Immature natural killer cell (primary cell): ENCODE measurements at places on chromosomes 5 and 9.

- H3K4me3 ChIP-seq = no peak overlapping the region
- no peak overlapping the region for H3K27ac ChIP-seq
- no peaks in the 10 kb centered on the region for H3K4me1 ChIP-seq
- peaks cover under 1% of the 10 kb centered on the region for H3K36me3 ChIP-seq
- DNase-seq = no peak
Observed at GRCh38 chr9:123411191-123411590, 55.2 kb downstream of the CRB2 start.

DNA sequence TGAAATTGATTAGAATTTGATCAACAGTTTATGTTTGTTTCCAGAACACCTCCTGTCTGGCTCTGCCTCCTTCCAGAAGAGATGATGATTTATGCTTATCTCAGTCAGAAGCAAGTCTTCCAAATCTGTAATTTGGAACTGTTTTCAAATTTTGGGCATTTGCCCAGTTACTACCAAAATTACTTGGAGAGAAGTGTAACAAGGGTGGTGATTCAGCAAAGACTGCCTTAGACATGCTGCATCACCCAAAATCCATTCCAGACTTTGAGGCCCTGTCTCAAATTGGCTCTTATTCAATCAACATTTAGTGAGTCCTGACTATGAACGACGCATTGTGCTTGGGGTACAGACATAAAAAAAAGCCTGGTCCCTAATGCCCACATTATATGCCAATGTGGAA is 89.4 kb downstream of the SH3TC2 start:
- peaks cover 9% of the 10 kb centered on the region for H3K27me3 ChIP-seq
- H3K4me1 ChIP-seq = no peaks in the 10 kb centered on the region
- no peak overlapping the region for H3K4me3 ChIP-seq
- no peaks in the 10 kb centered on the region for H3K36me3 ChIP-seq
- no peak overlapping the region for H3K27ac ChIP-seq

GRCh38 chr9:81521892-81522291 is 167.5 kb downstream of the TLE1 start:
- no peaks in the 10 kb centered on the region for H3K36me3 ChIP-seq
- no peak overlapping the region for H3K27ac ChIP-seq
- H3K4me3 ChIP-seq = no peak overlapping the region

GRCh38 chr5:165805756-165806155 is 2300.3 kb downstream of the MAT2B start:
- H3K27ac ChIP-seq = no peak overlapping the region
- no peaks in the 10 kb centered on the region for H3K4me1 ChIP-seq
- no peak for DNase-seq
- H3K4me3 ChIP-seq = no peak overlapping the region
- H3K27me3 ChIP-seq = no peaks in the 10 kb centered on the region

DNA sequence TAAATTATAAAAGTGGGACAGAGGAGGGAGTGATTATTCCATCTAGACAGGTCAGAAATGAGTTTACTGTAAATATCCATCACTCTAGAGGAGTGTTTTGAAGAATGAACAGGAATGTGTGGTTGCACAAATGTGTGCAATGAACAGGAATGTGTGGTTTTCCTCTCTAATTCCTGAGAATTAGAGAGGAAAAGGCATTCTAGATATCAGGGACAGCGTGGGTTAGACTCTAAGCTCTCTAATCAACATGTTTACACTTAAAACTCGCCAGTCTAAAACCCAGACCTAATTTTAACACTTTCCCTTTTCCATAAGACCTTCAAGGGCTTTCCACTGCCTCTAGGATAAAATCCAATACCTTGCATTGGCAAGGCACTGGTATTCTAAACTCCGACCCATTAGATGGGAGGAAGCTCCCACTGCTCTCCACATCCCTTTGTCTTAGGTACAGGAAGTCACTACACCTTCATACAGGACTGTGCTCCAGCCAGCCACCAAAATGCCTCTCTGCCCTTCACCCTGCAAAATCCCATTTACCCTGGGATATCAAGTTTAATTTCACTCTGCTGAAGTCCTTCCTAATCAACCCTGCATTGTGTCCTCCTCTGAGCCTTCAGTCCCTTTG is 67.9 kb downstream of the NFIB start:
- no peaks in the 10 kb centered on the region for H3K36me3 ChIP-seq
- H3K4me1 ChIP-seq = no peaks in the 10 kb centered on the region
- H3K27ac ChIP-seq = no peak overlapping the region
- DNase-seq = no peak

DNA sequence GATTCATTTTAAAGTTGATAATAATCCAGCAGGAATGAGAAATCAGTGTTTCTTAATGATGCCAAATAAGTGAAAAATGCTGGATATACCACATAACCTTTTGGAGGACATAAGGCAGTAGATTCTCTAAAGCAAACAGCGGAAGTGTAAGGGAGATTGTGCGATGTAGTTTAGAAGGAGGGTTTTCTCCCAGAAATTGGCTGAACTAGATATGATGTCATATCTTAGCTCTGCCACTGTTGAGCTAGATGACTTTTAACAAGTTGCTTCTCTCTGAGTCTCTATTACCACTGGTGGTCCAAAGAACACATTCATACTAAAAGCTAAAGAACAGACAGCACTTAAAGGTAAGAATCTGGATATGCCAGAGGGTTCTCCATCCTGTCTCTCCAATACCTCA is 107.0 kb downstream of the NR6A1 start:
- H3K27ac ChIP-seq = peak overlapping the region; percentile 7
- peaks cover 60% of the 10 kb centered on the region for H3K4me1 ChIP-seq
- no peaks in the 10 kb centered on the region for H3K36me3 ChIP-seq
- peak overlapping the region; percentile 87 for H3K4me3 ChIP-seq

DNA sequence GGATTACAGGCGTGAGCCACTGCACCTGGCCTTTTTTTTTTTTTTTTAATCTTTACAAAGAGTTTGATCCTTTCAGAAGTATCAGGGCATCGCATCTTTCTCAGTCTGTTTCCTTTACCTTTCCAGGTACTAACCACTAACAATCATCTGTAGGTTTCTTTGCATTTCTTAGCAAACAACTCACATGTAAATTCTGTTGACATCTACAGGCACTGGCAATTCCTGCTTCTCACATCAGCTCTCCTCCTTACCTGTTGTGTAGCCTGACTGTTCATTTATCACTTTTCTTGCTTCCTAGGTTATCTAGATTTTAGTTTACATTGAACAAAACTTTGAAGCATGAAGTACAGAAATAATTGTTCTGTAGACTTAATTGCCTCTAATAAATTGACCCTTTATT is 27.5 kb upstream of the VPS13A start:
- H3K4me3 ChIP-seq = no peak overlapping the region
- H3K36me3 ChIP-seq = no peaks in the 10 kb centered on the region
- no peak overlapping the region for H3K27ac ChIP-seq
- no peak for DNase-seq
- H3K4me1 ChIP-seq = no peaks in the 10 kb centered on the region

- H3K27ac ChIP-seq = no peak overlapping the region
- no peaks in the 10 kb centered on the region for H3K36me3 ChIP-seq
- no peak for DNase-seq
- H3K27me3 ChIP-seq = peaks cover 1% of the 10 kb centered on the region
- no peaks in the 10 kb centered on the region for H3K4me1 ChIP-seq
Observed at GRCh38 chr9:22817181-22817580, 370.6 kb downstream of the DMRTA1 start.

DNA sequence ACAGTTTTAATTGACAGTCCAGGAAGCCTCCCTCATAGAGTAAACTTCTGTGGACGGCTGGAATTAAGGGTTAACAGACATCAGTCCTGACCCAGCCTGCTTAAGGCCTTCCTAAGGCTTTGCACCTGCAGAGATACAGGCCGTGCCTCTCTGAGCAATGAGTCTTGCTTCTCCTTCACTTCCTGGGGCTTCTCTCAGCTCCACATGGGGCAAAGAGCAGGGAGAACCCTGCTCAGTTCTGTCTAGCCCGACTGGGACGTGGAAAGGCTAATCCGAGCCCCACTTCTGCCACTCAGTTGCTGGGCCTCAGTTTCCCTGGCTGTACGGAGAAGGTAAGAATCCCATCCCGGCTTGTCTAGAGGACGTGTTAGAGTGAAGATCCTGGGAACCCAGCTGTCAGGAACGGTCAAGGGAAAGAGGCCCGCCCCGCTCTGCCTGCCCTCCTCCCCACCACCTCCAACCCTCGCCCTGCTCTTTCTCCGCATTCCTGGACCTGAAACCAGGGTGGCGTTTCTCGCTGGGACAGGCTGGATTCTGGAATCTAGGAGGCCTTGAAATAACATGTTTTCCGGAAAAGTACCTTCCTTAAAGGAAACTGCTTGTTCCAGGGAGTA is 6.5 kb downstream of the SPAAR start:
- no peak for DNase-seq
- no peak overlapping the region for H3K27ac ChIP-seq
- peaks cover 6% of the 10 kb centered on the region for H3K4me1 ChIP-seq
- no peaks in the 10 kb centered on the region for H3K27me3 ChIP-seq

DNA sequence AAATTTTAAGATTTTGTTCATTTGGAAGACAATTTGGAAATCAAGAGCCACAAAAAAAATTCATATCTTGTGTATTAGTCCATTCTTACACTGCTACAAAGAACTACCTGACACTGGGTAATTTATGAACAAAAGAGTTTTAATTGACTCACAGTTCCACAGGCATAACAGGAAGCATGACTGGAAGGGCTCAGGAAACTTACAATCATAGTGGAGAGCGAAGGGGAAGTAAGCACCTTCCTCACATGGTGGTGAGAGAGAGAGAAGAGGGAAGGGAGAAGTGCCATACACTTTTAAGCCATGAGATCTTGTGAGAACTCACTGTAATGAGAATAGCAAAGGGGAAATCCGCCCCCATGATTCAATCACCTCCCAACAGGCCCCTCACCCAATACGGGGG is 274.4 kb downstream of the KCNN2 start:
- H3K4me1 ChIP-seq = no peaks in the 10 kb centered on the region
- DNase-seq = no peak
- no peaks in the 10 kb centered on the region for H3K27me3 ChIP-seq

- H3K4me1 ChIP-seq = no peaks in the 10 kb centered on the region
- H3K27me3 ChIP-seq = peaks cover 6% of the 10 kb centered on the region
- H3K4me3 ChIP-seq = no peak overlapping the region
- no peak overlapping the region for H3K27ac ChIP-seq
- no peak for DNase-seq
- H3K36me3 ChIP-seq = no peaks in the 10 kb centered on the region
Observed at GRCh38 chr5:5695266-5695665, 272.8 kb downstream of the ICE1 start.

- H3K36me3 ChIP-seq = no peaks in the 10 kb centered on the region
- DNase-seq = no peak
- no peaks in the 10 kb centered on the region for H3K27me3 ChIP-seq
Observed at GRCh38 chr9:134566936-134567335, 74.7 kb upstream of the COL5A1 start.

DNA sequence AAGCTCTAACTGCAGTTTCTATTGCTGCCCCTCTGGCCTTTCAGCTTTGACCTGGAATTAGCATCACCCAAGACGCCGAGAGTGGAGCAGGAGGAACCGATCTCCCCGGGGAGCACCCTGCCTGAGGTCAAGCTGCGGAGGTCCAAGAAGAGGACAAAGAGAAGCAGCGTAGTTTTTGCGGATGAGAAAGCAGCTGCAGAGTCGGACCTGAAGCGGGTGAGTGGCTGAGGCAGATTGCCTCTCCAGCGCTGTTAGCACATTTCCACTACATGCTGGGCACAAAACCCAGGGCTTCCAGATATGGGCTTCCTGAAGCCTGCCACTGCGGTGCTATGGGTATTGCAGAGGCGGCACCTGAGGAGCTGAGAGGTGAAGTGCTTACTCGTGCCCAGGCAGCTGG is 26.8 kb upstream of the FOXI1 start:
- H3K36me3 ChIP-seq = peaks cover 27% of the 10 kb centered on the region
- no peaks in the 10 kb centered on the region for H3K4me1 ChIP-seq
- no peak for DNase-seq
- peaks cover 3% of the 10 kb centered on the region for H3K27me3 ChIP-seq
- H3K4me3 ChIP-seq = no peak overlapping the region
- H3K27ac ChIP-seq = no peak overlapping the region

GRCh38 chr5:33299621-33300208 is 141.1 kb upstream of the TARS1 start:
- H3K36me3 ChIP-seq = no peaks in the 10 kb centered on the region
- H3K4me3 ChIP-seq = no peak overlapping the region
- H3K27ac ChIP-seq = no peak overlapping the region
- no peaks in the 10 kb centered on the region for H3K27me3 ChIP-seq
- peak; percentile 0 for DNase-seq
- no peaks in the 10 kb centered on the region for H3K4me1 ChIP-seq

DNA sequence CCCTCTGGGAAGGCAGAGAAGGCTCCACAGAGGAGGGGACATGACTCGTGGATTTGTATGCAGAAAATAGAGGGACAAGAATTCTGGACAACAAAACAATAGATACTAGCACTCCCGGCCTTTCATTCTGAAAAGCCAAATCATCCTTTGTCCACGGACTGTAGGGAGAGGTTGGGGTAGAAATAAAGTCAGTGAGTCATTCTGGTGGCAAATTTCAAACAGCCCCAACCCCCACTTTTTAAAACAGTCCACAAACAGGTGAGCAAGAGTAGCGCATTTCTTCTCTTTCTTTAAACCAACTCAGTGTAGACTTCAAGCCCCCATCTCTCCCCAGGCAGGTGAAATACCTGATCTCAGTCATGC is 56.1 kb downstream of the PTPDC1 start:
- no peak overlapping the region for H3K27ac ChIP-seq
- DNase-seq = no peak
- peaks cover 3% of the 10 kb centered on the region for H3K27me3 ChIP-seq
- H3K36me3 ChIP-seq = no peaks in the 10 kb centered on the region

GRCh38 chr5:88672644-88673252 is 210.2 kb downstream of the MEF2C start:
- H3K4me3 ChIP-seq = no peak overlapping the region
- no peak for DNase-seq
- peaks cover 56% of the 10 kb centered on the region for H3K27me3 ChIP-seq
- peaks cover 42% of the 10 kb centered on the region for H3K4me1 ChIP-seq
- H3K36me3 ChIP-seq = no peaks in the 10 kb centered on the region

DNA sequence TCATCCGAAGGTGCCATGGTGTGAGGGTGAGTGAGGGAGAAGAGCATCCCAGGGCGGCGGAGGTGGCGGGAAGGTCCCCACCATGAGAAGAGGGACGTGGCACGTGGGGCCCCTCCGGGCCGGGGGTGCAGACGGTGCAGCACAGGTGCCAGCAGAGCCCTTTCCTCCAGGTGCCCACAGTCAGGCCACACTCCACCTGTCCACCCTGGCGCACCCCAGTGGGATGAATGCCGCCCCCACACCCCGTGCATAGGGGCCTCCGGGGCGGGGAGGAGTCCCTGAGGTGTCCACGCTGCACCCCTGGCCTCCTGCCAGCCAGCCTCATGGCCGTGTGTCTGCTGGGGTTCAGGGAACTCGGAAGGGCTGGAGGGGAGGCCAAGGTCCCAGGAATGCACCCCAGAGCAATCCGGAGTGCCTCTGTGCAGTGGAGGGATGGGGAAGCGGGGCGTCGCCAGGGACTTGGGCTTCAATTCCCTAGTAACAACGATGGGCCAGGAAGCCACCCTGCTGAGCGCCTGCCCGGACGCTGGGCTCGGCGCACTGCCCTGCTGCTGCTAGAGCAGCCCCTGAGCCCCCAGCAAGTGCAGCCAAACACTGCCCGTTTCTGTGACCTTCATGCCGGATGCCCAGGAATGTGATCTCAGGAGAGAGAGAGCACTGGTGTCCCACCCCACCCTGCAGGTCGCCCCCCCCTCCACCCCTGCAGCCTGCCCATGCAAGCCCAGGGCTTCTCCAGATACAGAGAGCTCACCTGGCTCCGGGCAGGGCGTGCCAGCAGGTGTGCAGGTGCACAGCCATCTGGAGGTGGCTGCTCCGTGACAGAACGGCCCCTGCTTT is 8.8 kb upstream of the NACC2 start:
- H3K4me3 ChIP-seq = peak overlapping the region; percentile 40
- no peak for DNase-seq
- peaks cover 46% of the 10 kb centered on the region for H3K4me1 ChIP-seq
- no peaks in the 10 kb centered on the region for H3K36me3 ChIP-seq
